NCI-H524 treated with DMSO at 0.1 percent for 48 hours (cell line): ENCODE measurements at places on chromosomes 13 and 19.

DNA sequence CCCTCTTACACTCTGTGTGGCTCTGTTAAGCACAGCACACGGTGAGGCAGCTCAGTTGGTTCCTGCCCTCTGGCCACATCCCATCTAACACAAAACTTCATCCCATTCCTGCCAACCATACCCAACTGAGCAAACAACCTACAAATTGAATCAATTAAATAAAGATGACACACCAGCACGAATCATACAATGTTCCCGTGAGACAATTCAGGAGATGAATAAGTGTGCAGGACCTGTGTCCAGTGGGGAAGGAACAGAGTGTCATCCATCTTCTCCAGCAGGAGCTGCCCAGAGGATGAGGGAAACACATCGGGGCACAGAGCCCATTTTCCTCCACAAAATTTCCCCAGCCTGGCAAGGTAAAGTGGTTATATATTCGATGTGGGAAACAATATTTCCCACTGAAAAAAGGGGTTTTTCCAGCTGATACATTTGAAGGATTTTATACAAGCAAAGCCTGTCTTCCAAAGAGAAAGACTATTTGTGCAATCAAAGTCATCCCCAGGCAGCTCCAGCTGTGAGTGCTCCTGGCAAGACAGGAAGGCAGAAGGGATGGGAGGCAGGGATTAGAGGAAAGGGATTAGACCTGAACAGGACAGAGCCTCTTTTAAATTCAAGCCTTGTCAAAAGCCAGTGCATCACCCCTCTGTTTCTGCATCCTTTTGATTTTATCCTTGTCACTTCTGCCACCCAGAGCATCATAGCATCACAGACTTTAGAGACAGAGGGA is 240.2 kb downstream of the LHFPL6 start:
- DNase-seq, result no peak

DNA sequence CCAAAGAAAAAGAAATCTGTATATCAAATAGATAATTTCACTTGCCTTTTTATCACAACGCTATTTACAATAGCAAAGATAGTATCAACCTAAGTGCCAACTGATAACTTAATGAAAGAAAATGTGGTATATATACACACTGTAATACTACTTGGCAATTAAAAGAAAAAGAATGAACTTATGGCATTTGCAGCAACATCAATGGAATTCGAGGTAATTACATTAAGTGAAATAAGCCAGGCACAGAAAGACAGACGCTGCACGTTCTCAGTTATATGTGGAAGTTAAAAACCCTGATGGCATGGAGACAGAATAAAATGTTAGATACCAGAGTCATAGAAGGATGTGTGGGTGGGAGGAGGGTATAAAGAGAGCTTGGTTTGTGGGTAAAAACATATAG is 1260.5 kb upstream of the PCDH9 start:
- no peak for DNase-seq

- DNase-seq, result no peak
Observed at GRCh38 chr13:114135731-114136171, 3.3 kb upstream of the RASA3 start.

DNA sequence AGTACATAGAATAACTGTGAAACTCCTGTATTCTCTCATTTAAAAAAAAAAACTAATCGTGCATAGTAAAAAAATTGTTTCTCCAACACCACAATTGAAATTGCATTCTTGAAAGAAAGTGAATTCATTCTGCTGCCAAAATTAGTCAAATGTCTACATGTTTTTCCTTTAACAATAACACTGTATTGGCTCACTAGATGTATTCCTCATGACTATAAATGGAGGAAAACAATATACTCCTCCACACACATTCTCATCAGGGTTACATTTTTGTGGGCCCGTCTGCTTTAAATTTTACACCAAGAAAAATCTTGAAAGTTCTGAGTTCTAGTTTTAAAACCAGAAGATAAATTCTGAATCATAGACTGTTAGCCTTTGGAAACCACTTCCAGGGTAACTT is 233.6 kb downstream of the KLF12 start:
- no peak for DNase-seq
